Forelimb muscle (tissue), 1 donor: ENCODE measurements at places on chromosomes 7 and 10. TPM values are rescaled to one million over a fixed set of nuclear protein-coding genes. Genes with fewer than 3 reads are reported as not detected.

The INMT gene
- 8.3 TPM for polyA plus RNA-seq

The ADAM22 gene
- 9.1 TPM for polyA plus RNA-seq

The BLVRA gene
- 32.6 TPM for polyA plus RNA-seq

The CROT gene
- 9.3 TPM for polyA plus RNA-seq

The ANKRD30A gene
- not detected for polyA plus RNA-seq

The IQUB gene
- 0.47 TPM for polyA plus RNA-seq

The LIPK gene
- not detected for polyA plus RNA-seq

The ACSL5 gene
- polyA plus RNA-seq: 2.0 TPM

The PAX2 gene
- not detected for polyA plus RNA-seq

The ELOVL3 gene
- 0.70 TPM for polyA plus RNA-seq

The ASB10 gene
- 6.2 TPM for polyA plus RNA-seq

The ZNF277 gene
- polyA plus RNA-seq: 25.4 TPM

The HOGA1 gene
- 0.90 TPM for polyA plus RNA-seq

The BAIAP2L1 gene
- polyA plus RNA-seq: 6.8 TPM

The NPSR1 gene
- polyA plus RNA-seq: 0.38 TPM

The KIAA1217 gene
- 36.0 TPM for polyA plus RNA-seq

The HGF gene
- 5.0 TPM for polyA plus RNA-seq

The GRID2IP gene
- polyA plus RNA-seq: 0.10 TPM

The IRF5 gene
- 3.2 TPM for polyA plus RNA-seq

The NUTM2B gene
- 1.2 TPM for polyA plus RNA-seq

The CYP26C1 gene
- not detected for polyA plus RNA-seq

The PROSER2 gene
- 4.7 TPM for polyA plus RNA-seq

The COL26A1 gene
- 1.5 TPM for polyA plus RNA-seq

The HEPACAM2 gene
- polyA plus RNA-seq: not detected

The FAM25C gene
- polyA plus RNA-seq: not detected

The ATRNL1 gene
- 0.71 TPM for polyA plus RNA-seq

The ING3 gene
- 16.5 TPM for polyA plus RNA-seq

The GRM8 gene
- polyA plus RNA-seq: 0.11 TPM

The OPN1SW gene
- polyA plus RNA-seq: 2.0 TPM

The VSTM4 gene
- polyA plus RNA-seq: 40.9 TPM

The NEBL gene
- 0.96 TPM for polyA plus RNA-seq

The GCK gene
- polyA plus RNA-seq: 5.0 TPM

The TAS2R41 gene
- not detected for polyA plus RNA-seq

The PKD1L1 gene
- 1.2 TPM for polyA plus RNA-seq

The EEPD1 gene
- polyA plus RNA-seq: 11.0 TPM

The SP8 gene
- polyA plus RNA-seq: 0.04 TPM

The SLC35G1 gene
- polyA plus RNA-seq: 3.6 TPM

The ODAD2 gene
- 0.62 TPM for polyA plus RNA-seq

The TRPV6 gene
- polyA plus RNA-seq: 0.09 TPM

The RALA gene
- polyA plus RNA-seq: 43.6 TPM

The WDR86 gene
- 6.6 TPM for polyA plus RNA-seq

The MINPP1 gene
- polyA plus RNA-seq: 14.8 TPM

The H2BK1 gene
- not detected for polyA plus RNA-seq

The EVX1 gene
- not detected for polyA plus RNA-seq

The DPP6 gene
- polyA plus RNA-seq: 3.2 TPM

The LRGUK gene
- 1.0 TPM for polyA plus RNA-seq

The GPR37 gene
- 17.8 TPM for polyA plus RNA-seq

The THSD7A gene
- polyA plus RNA-seq: 3.7 TPM
